ENCODE measurements at places on chromosomes 7 and 10.

DNA sequence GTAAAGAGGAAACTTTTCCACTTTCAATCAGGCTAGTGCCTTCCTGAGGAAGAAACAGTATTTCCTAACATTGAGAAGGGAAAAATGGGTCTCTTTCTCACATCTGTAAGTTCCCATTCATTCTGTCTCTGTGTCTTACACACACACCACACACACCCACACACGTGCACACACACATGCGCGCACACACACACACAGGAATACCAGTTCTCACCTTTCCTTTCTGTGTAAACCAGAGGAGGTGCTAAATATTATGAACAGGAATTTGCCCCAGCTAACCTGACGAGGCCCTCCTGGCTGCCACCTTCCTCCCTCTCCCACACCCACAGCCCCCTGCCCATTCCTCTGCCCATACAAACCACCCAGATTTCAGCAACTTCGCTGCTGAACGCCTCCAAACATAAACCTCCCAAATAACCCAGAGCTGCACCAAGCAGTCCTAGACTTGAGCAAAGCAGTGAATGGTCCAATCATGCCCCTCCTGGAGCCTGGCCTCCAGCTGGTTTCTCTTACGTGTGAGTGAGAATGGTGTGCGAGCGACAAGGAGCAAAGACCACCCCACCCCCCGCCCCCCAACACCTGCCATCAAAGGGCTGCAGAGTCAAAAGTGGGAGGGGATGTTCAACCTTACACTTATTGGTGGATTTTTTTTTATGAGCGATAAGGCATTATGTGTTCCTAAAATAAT, 190.5 kb downstream of the HECW1 start:
- no peak for DNase-seq

DNA sequence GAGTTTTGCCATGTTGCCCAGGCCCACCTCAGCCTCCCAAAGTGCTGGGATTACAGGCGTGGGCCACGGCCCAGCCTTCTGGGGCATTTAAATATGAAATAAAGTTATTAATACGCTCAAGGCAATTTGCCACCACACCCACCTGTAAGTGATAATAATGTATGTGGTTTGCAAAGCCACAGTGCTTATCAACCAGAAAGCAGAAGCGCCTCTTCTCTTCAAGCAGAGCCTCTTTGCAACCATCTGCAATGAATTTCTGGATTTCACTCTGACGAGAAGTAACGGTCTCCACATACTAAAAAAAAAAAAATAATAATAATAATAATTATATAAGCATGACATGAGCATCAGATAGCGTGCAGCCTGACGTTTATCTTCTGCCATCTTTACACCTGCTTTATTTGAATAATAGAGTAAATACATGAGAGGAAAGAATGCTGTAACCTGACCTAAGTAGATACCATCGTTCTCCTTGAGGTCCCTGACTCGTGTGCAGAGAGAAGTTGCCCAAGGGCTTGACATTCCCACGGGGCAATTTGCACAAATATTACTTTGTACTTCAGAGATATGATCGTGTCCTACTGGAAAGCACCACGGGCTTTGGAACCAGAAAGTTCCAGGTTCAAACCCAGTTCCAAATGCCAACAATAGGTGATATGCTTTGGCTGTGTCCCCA, 34.0 kb downstream of the BRI3 start:
- peak; percentile 88 for DNase-seq

GRCh38 chr10:51894771-51895578, 195.6 kb upstream of the CSTF2T start:
- DNase-seq, result no peak

DNA sequence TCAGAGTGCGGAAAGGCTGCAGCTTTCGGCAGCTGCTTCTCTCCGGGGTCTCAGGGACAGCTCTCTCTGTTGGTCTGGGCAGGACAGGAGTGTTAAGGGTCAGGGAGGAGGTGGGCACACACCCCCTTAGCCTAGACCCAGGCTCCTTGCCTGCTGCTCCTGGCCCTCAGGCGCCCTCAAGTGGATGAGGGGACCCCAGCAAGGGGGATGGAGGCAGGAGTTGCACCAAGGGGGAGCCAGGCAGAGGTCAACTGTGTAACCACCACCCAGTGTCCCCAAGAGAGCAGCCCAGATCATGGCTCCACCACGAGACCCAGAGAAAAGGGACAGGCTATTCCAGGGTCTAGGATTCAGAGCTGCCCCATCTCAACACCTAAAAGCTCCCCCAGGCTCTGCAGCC, 26.9 kb downstream of the SPOCK2 start:
- DNase-seq, result peak; percentile 42

GRCh38 chr10:95287281-95287680, 3.5 kb downstream of the PDLIM1 start:
- peak; percentile 50 for DNase-seq

DNA sequence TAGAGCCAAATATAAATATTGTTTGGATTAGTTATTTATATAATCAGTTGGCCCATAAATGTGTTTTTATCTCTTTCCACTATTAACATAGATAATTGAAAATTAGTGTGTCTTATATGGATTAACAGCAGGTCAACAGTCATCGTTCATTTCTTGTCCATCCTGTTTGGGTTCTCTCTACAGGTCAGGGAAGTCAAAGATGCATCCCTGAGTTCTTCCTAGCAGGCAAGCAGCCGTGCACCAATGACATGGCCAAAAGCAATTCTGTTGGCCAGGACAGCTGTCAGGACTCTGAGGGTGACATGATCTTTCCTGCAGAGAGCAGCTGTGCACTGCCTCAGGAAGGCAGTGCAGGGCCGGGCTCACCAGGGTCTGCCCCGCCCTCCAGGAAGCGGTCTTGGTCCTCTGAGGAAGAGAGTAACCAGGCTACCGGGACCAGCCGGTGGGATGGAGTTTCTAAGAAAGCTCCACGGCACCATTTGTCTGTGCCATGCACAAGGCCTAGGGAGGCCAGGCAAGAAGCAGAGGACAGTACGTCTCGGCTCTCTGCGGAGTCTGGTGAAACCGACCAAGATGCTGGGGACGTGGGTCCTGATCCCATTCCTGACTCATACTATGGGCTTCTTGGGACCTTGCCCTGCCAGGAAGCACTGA, 15.9 kb downstream of the FBH1 start:
- peak; percentile 13 for DNase-seq

- no peak for DNase-seq
These were observed 228.2 kb downstream of the AHR start for GRCh38 chr7:17526621-17527020.

DNA sequence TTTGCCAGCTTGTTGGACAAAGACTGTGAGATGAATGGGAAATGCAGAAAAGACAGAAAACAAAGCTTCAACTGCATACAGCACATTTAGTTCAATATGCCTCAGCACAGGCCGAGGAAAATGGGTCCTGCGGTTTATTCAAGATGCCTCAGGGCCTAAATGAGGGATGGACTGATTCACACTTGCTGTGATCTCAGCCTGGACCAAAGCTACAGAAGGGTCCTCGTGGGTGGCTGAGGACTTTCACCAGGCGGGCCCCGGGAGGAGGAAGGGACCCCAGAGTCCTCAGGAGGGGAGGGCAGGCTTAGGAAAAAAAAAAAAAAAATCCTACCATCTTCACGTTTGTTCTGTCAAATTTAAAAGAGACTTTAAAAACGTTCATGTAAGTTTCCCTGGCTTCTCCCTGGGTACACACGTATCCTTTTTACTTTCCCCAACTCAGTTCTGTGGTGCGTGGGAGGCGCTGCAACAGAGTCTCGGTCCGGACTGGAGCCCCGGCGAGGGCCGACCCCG, 624 bp upstream of the ZNF783 start:
- peak; percentile 47 for DNase-seq

DNA sequence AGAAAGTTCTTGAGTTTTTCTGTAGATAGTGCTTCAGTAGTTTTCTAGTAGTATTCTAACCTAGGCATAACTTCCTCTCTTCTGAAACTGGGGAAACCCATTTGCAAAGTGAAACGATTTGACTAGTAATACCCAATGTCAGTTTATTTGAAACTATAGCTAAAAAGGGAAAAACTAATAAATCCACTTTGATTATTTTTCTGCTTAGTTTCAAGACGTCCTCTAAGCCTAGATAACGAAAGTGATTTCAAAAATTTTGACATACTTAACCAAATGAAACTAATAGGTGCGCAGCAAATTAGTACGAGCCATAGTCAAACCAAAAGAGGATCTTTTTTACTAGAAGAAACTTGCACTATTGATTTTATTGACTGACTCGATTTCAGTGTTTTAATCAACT, 9.8 kb upstream of the SP8 start:
- no peak for DNase-seq

DNA sequence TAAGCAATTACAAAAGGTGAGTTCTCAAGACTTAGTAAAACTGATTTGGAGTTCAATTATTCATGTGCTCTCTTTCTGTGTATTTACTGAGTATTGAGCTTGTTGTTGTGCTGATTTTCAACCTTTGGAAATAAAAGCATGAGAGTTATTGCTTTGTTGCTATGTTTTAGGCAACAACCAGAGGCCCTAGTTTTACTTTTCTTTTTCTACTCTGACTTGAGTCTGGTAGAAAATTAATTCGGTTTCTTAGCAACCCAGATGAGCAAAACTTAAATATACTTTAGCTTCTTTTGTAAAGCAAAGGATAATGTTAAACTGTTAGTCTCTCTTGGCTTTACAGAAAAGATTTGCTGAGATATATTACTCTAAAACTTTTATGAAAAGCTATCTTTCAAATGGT, 66.4 kb upstream of the SCIN start:
- no peak for DNase-seq

DNA sequence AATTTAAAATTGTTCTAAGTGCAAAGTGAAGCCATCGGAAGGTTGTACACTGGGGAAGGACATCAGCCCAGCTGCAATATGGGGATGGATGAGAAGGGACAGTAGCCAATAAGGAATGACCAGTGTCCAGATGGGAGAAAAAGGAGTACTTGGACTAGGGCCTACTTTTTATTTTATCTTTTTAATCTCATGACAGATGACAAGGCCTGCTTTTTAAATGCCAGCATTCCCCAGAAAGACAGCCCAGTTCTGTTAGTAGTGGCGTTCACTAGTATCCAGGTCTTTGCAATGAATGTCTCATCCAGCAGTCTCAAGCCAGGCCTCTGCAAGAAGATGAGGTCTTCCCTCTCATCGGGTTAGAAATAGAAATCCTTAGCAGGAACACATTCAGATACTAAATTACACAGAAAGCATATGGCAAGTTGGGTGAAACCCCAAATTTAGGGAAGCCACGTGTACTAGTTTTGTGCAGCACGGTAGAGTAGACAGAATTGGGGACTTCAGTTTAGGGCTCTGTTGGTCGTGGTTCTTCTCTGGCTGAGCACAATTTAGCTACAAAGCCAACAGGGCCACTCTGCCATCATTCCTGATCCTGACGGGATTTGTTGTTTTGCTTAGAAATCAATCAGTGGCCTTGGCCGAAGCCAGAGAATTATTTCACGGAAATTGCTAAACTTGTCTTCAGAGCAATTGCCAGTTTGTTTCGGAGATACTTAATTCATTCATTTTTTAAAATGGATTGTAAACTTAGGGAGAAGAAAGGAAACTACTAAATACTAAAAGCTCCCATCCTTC, 227.8 kb downstream of the ARHGAP21 start:
- DNase-seq, result no peak

GRCh38 chr10:5585517-5586206, 60.9 kb downstream of the CALML3 start:
- DNase-seq, result no peak

DNA sequence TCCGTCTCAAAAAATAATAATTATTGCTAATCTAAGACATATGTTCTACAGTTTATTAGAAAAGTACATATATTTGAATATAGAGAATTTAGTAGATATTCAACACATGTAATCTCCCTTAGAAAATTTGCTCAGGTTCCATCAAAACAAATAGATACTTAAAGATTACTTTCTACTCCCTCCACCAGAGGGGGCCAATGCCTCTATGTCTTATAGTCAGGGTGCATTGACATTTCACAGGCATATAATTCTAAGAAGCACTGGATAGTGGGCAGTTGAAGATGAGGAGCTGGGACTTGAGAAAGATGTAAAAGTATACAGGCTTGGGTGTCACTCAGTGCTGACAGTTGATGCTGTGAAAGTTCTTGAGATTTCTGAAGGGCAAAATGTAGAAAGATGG, 301.6 kb upstream of the HPS1 start:
- DNase-seq, result peak; percentile 89

GRCh38 chr7:23136216-23136615, 30.6 kb downstream of the KLHL7 start:
- DNase-seq, result no peak

- DNase-seq, result no peak
These were observed 50.8 kb downstream of the RBM20 start for GRCh38 chr10:110694820-110695538.

DNA sequence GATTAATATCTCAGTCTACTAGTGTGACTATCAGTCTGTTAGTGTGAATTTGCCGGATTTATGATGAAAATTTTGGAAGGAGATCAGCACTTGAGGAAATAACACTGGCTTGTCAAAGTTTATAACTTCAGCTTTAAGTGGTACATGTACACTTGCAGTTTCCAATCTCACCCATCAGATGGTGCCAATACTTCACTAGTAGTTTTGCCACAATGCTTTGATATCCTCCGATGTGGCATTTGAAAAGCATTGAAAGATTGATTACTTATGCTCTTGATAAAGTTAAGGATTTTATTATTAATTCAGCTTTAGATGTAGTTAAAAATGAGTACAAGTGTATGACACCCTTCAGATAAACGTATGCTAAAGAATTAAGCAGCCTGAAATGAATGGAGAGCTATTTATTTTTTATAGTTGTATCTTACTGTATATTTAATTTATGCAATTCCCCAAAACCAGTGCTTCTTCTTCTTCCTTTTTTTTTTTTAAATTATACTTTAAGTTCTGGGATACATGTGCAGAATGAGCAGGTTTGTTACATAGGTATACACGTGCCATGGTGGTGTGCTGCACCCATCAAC, 98.2 kb downstream of the ANLN start:
- peak; percentile 94 for DNase-seq

DNA sequence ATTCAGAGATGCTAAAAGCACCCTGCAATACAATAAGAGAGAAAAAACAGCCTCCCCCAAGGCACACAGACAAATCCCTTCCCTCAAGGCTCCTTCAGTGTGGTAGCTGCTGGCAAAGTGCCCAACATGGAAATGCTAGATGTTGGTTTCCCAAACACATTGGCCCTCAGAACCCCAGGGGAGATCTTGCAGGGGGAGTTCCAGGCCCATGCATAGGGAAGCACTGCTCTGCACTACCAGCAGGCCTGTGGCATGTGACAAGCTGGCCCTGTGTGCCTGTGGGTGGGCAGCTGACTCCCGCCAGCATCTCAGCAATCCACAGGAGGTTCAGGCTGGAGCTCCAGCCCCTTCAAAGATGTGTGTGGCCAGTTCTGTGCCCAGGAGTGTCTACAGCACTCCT, 16.8 kb upstream of the CSGALNACT2 start:
- peak; percentile 47 for DNase-seq

All from hematopoietic multipotent progenitor cell treated with erythropoietin and hydrocortisone succinate and interleukin-3 and kit ligand, for 4 days (in vitro differentiated cells).